Naive thymus-derived CD8-positive, alpha-beta T cell (primary cell): ENCODE measurements at places on chromosomes 2 and 18.
A peak's percentile ranks its signal among the peaks of the same experiment; 100 is the strongest.

DNA sequence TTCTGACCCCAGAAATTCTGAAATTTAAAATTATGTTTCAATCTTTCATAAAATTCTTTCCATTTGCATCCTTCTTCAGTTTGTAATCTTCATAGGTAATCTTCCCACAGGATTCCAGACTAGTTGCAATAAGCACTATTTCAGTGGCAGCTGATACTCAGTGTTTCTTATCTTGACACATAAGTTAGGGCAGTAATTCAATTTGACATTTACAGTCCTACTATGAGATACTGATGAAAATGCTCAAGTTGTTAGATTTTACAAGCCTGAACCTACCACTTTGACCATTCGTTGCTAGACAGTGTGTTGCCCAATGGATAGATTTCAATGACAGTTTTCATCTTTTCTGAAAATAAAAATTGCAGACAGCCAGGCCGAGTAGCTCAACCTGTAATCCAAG, 10.4 kb downstream of the METTL21A start:
- DNase-seq, result no peak

DNA sequence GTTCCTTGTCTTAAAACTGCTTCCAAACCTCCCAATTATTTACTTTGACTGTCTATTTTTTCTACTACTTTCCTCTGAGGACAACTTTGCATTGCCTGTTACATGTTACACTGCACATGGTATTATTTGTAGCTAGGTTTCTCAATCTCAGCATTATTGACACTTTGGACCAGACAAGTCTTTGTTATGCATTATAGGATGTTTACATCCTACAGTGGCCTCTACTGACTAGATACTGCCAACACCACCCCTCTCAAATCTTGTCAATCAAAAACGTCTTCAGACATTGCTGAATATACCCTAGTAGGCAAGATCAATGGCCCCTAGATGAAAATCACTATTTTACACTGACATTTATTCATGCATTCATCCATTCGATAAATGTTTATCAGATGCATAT, 129.6 kb upstream of the DNAJC10 start:
- DNase-seq, result no peak

DNA sequence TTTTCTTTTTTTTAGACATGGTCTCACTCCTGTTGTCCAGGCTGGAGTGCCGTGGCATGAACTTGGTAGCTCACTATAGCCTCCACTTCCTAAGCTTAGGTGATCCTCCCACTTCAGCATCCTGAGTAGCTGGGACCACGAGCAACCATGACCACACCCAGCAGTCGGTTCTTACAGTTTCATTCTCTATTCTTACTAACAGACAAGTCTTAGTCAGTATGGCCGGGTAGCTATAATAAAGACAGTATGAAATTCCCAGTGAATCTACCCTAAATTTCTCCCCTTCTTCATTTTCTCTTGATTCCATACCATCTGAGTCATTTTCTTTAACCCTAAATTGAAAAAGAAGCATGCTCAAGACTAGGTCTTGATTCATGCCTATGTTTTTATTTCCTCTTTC, 775.3 kb upstream of the NRXN1 start:
- no peak for DNase-seq

DNA sequence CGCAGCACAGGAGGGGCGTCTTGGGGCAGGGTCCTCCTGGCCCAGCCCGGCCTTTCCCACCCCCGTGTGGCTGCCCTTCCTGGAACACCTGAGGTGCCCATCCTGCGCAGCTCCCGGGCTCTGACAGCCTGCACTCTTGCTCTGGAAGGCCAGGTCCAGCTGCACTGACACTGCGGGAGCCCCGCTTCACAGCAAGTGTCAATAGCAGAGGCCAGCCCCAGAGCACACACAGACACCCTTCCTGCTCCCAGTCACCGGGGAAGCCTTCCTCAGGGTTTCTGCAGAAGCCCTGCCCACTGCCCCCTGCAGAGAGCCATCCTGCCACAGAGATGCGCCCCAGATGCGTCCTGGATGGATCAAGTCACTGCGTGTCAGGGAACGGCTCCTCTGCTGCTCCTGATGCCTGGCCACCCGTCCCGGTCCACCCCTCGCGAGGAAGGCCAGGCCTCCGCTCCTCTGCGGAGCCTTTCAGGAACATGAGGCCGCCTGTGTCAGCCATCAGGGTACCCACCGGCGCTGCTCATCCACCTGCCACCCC, 519.2 kb upstream of the MYT1L start:
- DNase-seq, result no peak

DNA sequence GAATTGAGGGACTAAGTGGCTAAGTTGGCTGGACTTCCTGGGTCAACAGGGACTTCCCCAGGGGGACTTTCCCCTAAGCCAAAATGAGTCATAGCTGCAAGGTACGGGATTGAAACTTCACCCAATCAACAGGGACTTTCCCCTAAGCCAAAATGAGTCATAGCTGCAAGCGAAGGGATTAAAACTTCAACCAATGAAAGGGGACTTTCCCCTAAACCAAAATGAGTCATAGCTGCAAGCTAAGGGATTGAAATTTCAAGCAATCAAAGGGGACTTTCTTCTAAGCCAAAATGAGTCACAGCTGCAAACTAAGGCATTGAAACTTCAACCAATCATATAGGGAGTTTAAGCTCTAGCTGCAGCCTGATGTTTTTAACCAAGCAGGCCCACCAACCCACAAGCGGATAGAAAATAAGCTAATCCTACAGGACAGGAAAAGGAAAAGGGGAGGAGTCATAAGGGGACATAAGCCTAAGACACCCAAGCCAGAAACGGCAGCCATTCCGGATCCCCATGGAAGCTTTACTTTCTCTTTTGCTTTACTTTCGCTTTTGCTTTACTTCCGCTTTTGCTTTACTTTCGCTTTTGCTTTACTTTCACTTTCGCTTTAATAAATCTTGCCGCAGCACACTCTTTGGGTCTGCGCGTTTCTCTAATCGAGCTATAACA, 1375.4 kb upstream of the CELF4 start:
- peak; percentile 19 for DNase-seq

DNA sequence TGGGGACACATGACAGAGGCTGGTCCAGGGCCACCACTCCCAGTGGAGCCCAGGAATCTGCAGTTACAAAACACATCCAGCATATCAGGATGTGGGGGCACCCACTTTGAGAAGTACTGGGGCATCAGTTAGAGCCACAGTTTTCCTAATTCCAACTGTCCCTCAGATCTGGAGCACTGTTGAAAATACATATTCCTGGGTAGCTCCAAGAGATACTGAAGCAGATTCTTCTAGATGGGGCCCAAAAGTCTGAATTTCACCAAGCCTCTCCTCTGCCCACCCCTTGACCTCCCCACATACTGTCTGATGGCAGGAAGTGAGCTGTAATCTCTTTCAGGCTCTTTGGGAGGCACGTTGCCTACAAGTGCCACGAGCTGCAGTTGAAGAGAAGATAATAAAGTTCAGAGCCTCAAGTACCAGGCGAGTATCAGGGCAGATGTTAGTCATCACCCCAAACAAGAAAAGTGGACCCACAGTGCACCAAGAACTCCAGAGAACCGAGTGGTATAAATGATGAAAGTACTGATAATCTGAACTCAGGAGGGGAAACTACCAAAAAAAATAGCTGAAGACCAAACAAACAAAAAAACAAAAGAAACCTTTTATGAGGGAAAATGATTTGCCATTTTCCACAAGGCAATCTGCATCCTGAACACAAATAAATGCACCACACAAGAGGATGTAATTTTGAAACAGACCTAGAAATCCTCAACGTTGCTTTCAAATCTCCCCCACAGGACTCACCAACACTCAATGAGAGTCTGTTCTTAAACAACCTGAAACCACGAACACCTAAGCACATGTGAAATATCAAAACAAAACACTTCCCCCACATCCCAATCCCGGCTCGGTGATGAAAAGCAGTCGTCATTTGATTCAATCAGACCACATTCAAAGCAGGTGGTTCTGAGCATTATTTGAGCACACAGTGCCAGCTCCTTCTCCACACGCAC, 98.7 kb downstream of the TCF4 start:
- no peak for DNase-seq

- no peak for DNase-seq
Measured at GRCh38 chr2:53286345-53286744, 481.3 kb upstream of the CHAC2 start.

GRCh38 chr2:215949991-215950404, 63.4 kb downstream of the MREG start:
- no peak for DNase-seq
